Mucosa of gallbladder (tissue), 1 donor: ENCODE measurements at places on chromosomes 2 and 18. TPM values are rescaled to one million over a fixed set of nuclear protein-coding genes. Genes with fewer than 3 reads are reported as not detected.

The PRKAG3 gene
- not detected for total RNA-seq

The TGFA gene
- total RNA-seq, result 51.0 TPM

The G6PC2 gene
- total RNA-seq, result not detected

The LAPTM4A gene
- total RNA-seq, result 274 TPM

The TUBA3E gene
- not detected for total RNA-seq

The SPDYA gene
- 0.89 TPM for total RNA-seq

The DSG1 gene
- 0.89 TPM for total RNA-seq

The NT5C1B gene
- total RNA-seq, result not detected

The CDK5R2 gene
- total RNA-seq, result 0.14 TPM

The PRSS56 gene
- not detected for total RNA-seq

The KCNIP3 gene
- total RNA-seq, result 24.3 TPM

The UGT1A3 gene
- total RNA-seq, result 0.86 TPM

The GPAT2 gene
- 3.0 TPM for total RNA-seq

The UGT1A10 gene
- total RNA-seq, result 47.5 TPM

The SLC11A1 gene
- total RNA-seq, result 15.1 TPM

The NEU2 gene
- not detected for total RNA-seq

The SERTAD2 gene
- total RNA-seq, result 19.8 TPM

The KYNU gene
- 3.3 TPM for total RNA-seq

The CFC1 gene
- not detected for total RNA-seq

The ANKRD53 gene
- total RNA-seq, result 2.9 TPM

The VIL1 gene
- total RNA-seq, result 328 TPM

The ALPI gene
- 1.0 TPM for total RNA-seq

The NT5DC4 gene
- 0.12 TPM for total RNA-seq

The PLCL1 gene
- total RNA-seq, result 4.4 TPM

The CHAC2 gene
- total RNA-seq, result 2.2 TPM

The EML6 gene
- total RNA-seq, result 2.1 TPM

The SLC5A7 gene
- 0.20 TPM for total RNA-seq

The CD207 gene
- total RNA-seq, result 0.52 TPM

The GALNT13 gene
- total RNA-seq, result 0.23 TPM

The IL1B gene
- total RNA-seq, result 33.2 TPM

The NAGK gene
- total RNA-seq, result 104 TPM
